Foreskin fibroblast (primary cell): ENCODE measurements at places on chromosomes 2 and 18.

- no peak for DNase-seq
Observed at GRCh38 chr2:86000131-86000937, 105.4 kb downstream of the POLR1A start.

GRCh38 chr2:68435615-68436014, 31.5 kb downstream of the FBXO48 start:
- DNase-seq, result peak; percentile 21

- DNase-seq, result no peak
Observed at GRCh38 chr2:241386519-241386918, 30.4 kb downstream of the FARP2 start.

DNA sequence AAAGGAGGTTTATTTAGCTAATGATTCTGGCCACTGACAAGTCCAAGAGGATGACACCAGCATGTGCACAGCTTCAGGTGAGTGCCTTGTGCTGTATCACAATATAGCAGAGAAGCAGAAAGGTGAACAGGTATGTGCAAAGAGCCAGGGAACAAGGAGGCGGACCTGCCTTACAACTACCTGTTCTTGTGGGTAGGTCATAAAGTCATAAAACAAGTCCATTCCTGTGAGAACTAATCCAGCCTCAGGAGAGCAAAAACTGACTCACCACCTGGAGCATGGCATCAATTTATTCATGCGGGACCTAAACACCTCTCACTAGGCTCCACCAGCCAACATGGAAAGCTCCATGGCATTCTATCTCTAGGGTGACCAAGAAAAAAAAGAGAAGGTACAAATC, 234.2 kb downstream of the ASXL3 start:
- no peak for DNase-seq

DNA sequence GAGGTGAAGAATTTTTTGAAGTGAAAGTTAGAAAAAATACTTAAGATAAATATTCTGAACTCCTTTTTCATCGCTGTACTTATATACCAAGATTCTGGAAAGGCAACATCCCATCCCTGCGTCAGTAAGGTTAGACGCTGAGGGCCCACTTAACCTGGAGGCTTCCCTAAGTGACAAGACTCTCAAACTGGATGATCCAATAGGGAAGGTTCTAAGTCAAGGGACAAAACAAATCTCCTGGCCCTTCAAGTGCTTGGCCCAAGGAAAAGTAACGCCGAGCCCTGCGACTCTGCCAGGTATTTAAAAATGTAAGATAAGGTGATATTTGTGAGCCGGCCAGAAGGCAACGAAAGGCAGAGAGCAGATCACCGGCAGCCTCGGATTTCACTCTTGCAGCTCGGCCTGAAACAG, 1.3 kb downstream of the STK39 start:
- DNase-seq, result no peak

- no peak for DNase-seq
Observed at GRCh38 chr2:65413106-65413505, 19.3 kb downstream of the SPRED2 start.

DNA sequence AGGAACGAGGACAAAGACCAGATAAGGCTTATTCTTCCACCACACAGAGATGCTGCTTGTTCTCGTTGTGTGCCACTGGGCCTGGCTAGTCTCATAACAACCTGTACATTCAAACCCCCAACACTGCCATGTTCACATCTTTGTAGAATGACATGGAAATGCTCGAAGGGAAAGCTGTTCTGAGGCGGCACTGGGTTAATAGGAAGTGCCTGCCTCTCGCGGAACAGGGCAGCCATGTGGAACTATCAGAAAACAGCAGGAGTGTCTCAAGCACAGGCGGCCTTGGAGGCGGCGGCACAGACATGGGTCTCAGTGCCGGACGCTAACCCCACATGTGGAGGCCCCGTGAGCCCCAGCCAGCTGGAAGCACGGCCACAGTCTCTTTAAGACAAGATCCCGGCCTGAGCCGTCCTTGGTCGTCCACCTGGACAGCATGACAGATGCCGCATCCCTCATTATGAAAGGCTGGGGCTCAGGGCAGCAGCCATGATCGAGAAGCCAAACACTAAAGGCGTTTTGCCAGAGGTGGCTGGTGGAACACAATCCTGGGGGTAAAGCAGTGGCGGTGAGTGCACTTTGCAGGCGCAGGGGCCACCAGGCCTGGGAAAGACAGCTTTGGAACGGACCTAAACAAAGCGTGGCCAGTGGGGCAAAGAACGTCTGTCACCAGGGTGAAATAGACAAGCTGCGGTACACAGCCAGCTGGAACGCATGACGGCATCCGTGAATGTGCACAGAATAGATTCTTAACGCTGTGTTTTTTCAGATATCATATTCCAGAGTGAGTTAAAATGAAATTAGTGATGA, 161.0 kb downstream of the HDAC4 start:
- DNase-seq, result no peak

DNA sequence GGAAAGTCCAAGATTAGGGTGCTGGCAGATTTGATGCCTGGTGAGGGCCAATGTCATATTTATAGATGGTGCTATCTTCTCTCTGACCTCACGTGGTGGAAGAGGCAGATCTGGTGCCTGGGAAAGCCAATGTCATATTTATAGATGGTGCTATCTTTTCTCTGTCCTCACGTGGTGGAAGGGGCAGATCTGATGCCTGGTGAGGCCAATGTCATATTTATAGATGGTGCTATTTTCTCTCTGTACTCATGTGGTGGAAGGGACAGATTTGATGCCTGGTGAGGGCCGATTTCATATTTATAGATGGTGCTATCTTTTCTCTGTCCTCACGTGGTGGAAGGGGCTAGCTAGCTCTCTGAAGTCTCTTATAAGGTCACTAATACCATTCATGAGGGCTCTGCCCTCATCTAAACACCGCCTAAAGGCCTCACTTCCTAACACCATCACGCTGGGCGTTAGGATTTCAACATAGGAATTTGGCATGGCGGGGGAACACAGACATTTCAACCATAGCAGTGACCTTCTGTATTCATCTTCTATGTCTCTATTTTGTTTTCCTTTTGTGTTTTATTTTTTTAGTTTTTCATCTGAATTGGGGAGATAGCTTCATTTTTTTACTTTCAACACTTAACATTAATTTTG, 278.4 kb downstream of the SPAG16 start:
- no peak for DNase-seq

- DNase-seq, result no peak
Observed at GRCh38 chr2:217880891-217881290, 121.9 kb downstream of the TNS1 start.

DNA sequence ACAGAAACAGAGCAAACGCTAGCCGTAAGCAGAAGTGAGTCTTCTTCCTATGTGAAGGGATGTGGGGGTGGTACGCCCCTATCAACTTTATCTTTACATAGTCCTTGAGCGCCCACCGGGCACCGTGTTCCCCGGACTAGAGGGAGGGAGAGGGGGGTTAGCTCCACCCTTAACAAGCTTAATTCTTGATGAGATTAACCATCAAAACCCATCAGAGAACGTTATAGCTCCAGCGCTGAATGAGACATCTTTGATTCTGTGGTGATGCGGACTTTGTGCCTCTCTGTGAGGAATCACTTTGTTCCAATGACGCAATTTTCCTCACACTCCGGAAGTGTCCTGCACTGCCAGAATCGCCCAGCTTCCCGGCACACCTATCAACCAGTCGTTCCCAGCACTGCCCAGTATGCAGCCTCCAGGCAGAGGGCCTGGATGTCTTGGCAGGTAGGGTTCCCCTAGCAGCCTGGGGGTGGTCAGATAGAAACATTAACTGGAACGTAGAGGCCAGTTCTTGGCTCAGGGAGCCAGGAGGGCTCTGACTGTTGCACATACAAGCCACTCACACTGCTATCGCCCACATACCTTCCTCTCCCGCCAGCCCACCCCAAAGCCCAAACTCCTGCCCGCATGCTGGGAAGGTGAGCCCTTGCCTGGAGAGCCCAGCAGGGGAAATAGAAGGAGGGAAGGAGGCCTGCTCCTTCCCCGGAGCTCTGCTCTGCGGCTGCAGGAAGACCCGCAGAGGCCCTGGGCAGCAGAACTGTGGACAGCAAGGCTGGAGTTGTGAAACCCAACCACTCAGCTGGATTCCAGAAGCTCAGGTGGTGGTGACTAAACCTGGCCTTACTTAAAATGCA, 1.9 kb upstream of the ODC1 start:
- no peak for DNase-seq

- no peak for DNase-seq
Observed at GRCh38 chr18:21454725-21455124, 145.8 kb downstream of the ESCO1 start.

DNA sequence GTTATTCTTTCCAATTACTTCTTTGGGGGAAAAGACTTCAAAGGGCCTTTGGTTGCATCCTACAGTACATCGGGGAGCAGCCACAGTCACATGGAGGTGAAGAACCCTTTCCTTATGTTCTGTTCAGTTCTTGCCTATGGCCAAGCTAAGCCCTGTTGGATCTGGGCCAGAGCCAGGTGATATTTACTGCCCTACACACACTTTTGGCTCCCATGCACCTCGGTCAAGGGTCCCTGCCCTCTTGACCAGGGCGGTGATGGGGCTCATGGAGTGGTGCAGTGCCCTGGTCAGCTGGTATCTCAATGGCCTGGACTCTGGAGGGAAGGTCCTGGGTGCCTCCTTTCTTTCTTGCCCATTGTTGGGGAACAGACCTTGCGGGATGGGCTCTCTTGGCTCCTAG, 98.7 kb downstream of the VAPA start:
- no peak for DNase-seq

- DNase-seq, result no peak
Observed at GRCh38 chr2:221467610-221468009, 104.5 kb downstream of the EPHA4 start.

DNA sequence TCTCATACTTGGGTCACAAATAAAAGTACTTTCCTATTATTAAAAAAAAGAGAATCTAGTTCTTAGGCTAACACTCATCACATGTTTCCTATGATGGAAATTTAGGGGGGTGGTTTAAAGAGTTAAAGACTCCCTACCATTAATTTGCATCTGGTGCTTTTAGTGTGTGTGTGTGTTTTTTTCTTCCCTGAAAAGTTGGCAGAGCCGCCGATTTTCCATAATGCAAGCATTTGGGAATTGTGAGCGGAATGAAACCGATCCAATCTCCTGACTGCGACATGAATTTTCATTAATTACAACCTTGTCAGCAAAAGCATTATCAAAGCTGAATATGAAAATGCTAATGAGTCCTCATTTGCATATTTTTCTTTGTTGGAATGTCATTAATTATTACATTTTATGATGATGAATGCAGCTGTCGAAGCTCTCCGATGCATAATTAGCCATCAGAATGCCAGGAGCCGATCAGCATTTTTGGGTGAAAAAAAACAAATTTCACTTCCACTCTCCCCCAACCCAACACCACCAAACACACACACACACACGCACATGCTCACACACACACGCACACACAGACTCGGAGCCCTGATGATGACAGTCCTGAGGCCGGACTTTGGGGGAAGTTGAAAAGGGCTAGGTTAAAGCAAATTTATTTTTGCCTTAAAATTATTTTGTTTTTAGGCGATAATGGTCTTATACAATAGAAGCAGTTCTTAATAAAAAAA, 165.4 kb downstream of the TCF4 start:
- peak; percentile 61 for DNase-seq

GRCh38 chr18:79911344-79912270, 39.8 kb downstream of the SLC66A2 start:
- DNase-seq, result no peak

DNA sequence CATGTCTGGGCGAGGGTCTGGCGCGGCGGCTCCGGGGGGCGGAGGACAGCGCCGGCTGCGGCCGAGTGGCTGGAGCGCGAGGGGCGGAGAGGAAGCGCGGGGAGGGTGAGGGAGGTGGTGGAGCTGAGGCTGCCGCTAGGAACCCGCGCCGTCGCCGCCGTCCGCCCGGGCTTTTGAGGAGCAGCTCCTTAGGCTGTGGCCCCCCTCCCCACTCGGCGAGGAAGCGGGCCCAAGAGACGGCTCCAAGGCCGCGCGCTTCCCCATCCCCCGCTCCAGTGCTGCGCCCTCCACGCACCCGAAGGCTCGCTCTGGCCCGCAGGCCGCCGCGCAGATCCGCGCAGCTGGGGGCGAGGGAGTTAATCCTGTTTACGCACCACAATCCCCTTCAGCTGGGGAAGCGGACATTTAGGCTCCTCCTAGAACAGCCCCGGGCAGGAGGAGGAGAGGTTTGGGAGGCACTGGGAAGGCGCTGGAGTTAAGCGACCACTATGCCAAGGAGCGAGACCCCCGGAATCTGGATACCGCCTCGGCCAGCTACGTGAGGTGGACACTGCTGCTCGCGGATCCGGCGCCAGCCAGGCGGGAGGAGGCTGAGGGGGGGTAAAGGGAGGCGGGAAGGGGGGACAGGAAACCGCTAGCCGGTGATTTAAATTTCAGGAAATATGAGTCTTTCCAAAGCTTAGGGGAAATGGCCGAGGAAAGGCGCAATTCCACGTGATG, at the start of gene CNRIP1:
TSS of gene CNRIP1 (minus strand) at position 552 of the 720 bp plus-strand sequence. CDS start at position 3, 549 bp downstream.
- peak; percentile 93 for DNase-seq

DNA sequence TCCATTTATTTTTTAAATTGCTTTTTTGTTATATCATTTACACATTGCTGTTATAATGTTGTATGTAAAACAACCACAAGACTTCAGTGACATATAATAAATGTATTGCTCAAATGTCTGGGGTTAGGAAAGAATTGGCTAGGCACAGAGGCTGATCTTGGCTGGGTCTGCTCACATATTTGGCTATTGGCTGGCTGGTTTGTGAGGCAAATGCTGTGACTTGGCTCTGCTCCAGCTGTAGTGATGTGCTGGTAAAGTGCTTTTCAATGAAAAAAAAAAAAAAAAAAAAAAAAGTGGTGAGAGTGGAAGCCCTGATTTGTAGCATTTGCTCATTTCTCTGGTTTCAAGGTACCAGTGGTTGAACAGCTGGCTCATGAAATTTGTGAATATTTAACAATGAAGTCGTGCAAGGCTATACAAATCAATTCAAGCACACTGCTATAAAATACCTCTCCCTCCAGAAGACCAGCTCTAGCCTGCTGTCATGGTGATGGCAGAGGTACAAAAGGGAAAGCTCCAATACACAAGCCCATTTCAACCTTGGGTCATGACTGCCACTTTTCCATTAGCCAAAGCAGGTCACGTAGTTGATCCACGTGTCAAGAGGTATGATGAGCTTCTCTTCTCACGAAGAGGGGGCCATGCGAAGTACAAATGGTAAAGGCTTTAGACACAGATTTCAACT, 43.7 kb upstream of the RIT2 start:
- peak; percentile 44 for DNase-seq

DNA sequence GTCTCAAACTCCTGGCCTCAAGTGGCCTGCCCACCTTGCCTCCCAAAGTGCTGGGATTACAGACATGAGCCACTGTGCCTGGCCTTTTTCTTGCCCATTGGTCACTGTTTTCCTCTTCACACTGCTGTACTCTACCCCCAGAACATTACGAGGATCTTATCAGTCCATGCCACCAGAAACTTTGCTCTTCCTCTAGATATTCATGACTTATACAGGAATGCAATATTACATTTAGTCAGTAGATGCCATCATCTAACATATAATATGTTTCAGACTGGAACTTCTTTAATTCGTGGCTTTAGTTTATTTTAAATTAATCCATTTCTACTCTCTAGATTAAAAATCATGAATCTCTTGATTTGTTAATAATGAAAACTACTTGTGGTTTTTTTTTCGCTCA, 135.5 kb downstream of the COMMD1 start:
- no peak for DNase-seq

DNA sequence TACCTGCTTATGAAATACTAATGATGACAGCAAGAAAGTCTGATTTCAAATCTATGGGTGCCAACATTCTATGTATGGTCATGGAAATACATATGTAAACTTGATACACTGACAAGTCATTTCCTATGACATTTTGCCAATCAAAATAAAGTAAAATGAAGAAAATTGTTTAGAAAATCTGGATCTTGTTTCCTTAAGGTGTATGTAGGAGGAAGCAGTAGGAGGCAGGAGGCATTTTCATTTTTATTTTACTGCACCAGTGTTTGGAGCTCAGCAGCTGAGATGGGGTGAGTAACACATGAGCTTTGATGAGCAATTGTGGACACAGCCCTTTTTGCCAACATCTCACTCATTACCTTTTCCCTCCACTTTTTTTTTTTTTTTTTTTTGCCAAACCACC, 167.0 kb downstream of the AFF3 start:
- DNase-seq, result peak; percentile 24
